Endothelial cell of coronary artery (primary cell): ENCODE measurements at places on chromosomes 11 and 22. TPM values are rescaled to one million over a fixed set of nuclear protein-coding genes. Genes with fewer than 3 reads are reported as not detected.

The ACR gene
- total RNA-seq: 0.19 and 0.27 TPM in 2 replicates

The APOBEC3F gene
- 4.0 and 5.2 TPM in 2 replicates for total RNA-seq

The BANF1 gene
- total RNA-seq: 17.5 and 25.1 TPM in 2 replicates

The USP2 gene
- 0.18 TPM in 1 of 2 replicates, not detected in the other for total RNA-seq

The ALDH3B2 gene
- total RNA-seq: not detected in 2 replicates

The LRRC32 gene
- 20.5 and 78.2 TPM in 2 replicates for total RNA-seq

The ZNRD2 gene
- total RNA-seq: 46.6 and 57.7 TPM in 2 replicates

The SCGB2A2 gene
- not detected in 2 replicates for total RNA-seq

The OR51B2 gene
- not detected in 2 replicates for total RNA-seq

The LDHAL6A gene
- not detected in 2 replicates for total RNA-seq

The APOL3 gene
- 31.8 and 54.5 TPM in 2 replicates for total RNA-seq

The ZNF214 gene
- 3.5 and 6.1 TPM in 2 replicates for total RNA-seq

The SAA4 gene
- total RNA-seq: not detected in 2 replicates

The EPS8L2 gene
- 2.7 and 3.9 TPM in 2 replicates for total RNA-seq

The APOA4 gene
- total RNA-seq: not detected in 2 replicates

The TSKU gene
- total RNA-seq: 6.0 and 6.4 TPM in 2 replicates

The RBM4 gene
- 152 and 160 TPM in 2 replicates for total RNA-seq

The CD248 gene
- total RNA-seq: under 0.01 and 1.1 TPM in 2 replicates

The BRSK2 gene
- total RNA-seq: 0.18 and 0.56 TPM in 2 replicates

The MUC6 gene
- not detected in 2 replicates for total RNA-seq

The SHISAL1 gene
- under 0.01 and 0.09 TPM in 2 replicates for total RNA-seq

The POTEH gene
- not detected in 2 replicates for total RNA-seq

The DRAP1 gene
- 215 and 233 TPM in 2 replicates for total RNA-seq

The ESAM gene
- 70.7 and 78.8 TPM in 2 replicates for total RNA-seq

The MYO18B gene
- 0.09 and 1.2 TPM in 2 replicates for total RNA-seq

The RPUSD4 gene
- total RNA-seq: 40.1 and 40.7 TPM in 2 replicates
